ENCODE measurements at places on chromosomes 7 and 10.

DNA sequence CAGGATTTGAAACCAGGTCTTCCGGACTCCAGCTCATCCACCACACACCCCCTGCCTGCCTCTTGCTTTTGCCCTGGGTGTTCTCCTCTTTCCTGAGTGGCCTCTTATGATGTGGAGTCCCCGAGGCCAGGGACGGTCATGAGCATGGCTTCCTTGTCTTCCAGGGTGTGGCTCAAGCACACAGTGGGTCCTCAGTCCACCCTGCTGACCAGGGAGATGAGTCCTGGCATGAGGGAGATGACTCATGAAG is 32.8 kb downstream of the DNAJB12 start:
- ATAC-seq, result no peak

DNA sequence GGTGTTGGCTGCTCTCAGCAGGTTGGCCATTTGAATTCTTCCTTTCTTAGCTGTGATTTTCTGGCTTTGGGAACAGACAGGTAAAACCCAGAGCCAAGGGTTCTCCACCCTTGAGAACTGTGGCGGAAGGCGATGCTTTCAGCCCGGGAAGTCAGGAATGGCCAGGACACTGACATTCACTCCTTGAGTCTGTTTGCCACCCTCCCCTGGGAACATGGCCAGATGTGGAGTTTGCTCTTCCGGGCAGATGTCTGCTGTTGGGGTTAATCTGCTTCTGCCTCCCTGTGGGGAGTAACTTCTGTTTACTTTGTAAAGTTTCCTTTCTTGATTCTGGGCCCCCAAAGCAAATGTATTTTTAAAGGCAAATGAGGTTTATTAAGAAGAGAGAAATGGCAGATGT is 17.7 kb downstream of the GATA3 start:
- no peak for ATAC-seq

DNA sequence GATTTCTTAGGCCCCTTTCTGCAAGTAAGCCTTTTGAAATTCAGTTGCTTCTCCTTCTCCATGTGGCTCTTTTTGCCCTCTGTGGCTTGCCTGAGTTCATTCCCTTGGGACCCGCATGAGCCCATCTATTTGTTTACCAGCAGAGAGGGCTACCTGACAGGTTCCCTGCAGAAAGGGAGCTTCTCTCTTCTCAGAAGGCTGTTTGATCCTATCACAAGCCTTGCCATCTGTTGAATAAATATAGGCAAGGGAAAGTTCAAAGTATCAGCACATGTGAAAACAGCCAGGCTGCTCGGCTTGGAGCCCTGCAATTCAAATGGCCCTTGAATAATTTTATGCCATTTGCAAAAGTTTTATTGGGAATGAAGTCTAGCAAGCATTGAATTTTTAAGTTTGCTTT is 720.2 kb upstream of the FZD8 start:
- ATAC-seq, result no peak

DNA sequence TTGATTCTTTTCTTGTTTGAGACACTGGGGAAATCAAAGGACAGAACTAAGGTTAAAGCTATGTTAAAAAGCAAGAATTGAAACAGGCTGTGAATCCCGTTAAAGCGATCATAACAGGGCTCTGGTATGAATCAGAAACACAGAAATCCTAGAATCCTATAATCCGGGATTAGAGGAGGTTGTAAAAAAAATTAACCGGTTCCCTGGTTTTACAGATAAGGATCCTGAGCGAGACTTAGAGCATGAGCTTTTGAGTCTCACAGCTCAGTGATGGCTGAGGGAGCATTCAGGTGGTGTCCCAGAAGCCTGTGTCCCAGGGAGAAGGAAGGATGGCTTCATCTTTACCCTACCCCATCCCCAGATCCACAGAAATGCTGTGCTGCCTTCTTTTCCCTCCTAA is 461.3 kb downstream of the PAXIP1 start:
- no peak for ATAC-seq

Data from SK-N-SH treated with all-trans-retinoic acid at 6 μM for 48 hours (cell line).